Stimulated activated CD8-positive, alpha-beta memory T cell treated with anti-CD3 and anti-CD28 coated beads, Interleukin-15, amount 100 ng/mL, for 48 hours (primary cell): ENCODE measurements at places on chromosomes 13 and 19.

DNA sequence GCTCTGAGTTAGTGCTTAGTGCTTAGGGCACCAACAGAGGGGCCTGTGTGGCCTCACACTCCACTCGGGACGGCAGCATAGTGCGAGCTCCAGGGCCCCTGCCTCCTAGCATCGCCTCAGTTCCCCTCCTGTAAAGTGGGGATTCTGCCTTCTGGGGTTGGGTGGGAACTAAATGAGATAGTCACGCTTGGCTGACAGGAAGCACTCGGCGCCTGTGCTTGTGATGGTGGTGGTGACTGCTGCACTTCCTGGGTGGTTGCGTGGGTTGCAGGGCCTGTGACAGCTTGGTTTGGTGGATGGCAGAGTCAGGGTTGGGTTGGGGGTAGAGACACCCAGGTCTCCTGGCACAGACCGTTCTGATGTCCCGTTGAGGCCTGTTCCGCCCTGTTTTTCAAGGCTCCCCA, 7.7 kb downstream of the PLEKHF1 start:
- peak; percentile 76 for DNase-seq

GRCh38 chr19:1000591-1001537, 645 bp downstream of the GRIN3B start:
- no peak for DNase-seq

GRCh38 chr13:73304442-73304841, 245.6 kb downstream of the KLF5 start:
- no peak for DNase-seq

DNA sequence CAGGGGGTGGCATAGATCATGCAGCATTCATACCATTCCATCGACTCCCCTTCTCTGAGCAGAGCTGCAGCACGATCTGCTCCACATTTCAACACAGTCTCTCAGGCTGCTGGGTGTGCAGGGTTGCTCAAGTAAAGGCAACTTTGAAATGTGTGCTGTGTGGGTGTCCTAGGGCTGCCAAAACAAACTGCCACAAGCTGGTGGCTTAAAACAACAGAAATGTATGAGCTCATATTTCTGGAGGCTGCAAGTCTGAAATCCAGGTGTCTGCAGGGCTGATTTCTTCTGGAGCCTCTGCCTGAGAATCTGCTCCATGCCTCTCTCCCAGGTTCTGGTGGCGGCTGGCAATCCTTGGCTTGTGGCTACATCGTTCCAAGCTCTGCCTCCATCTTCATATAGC, 63.7 kb upstream of the WDFY2 start:
- DNase-seq, result no peak

GRCh38 chr13:105048677-105049076, 1486.8 kb downstream of the EFNB2 start:
- DNase-seq, result no peak

- no peak for DNase-seq
Measured at GRCh38 chr13:100478107-100478809, 110.3 kb downstream of the GGACT start.

DNA sequence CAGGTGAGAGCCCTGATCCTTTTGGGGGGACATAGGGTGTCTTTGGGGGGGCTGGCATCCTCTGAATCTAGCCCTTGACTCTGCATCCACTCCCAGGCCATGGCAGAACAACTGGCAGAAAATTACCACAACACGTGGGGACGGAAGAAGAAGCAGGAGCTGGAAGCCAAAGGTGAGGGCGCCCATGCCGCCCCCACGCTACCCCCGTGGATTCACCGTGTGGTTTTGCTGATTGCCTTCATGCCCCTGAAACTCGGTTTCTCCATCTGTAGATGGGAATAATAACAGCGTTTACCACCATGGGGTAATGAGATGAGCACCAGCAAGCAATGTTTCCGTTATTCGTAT, 72.9 kb downstream of the RYR1 start:
- DNase-seq, result no peak

DNA sequence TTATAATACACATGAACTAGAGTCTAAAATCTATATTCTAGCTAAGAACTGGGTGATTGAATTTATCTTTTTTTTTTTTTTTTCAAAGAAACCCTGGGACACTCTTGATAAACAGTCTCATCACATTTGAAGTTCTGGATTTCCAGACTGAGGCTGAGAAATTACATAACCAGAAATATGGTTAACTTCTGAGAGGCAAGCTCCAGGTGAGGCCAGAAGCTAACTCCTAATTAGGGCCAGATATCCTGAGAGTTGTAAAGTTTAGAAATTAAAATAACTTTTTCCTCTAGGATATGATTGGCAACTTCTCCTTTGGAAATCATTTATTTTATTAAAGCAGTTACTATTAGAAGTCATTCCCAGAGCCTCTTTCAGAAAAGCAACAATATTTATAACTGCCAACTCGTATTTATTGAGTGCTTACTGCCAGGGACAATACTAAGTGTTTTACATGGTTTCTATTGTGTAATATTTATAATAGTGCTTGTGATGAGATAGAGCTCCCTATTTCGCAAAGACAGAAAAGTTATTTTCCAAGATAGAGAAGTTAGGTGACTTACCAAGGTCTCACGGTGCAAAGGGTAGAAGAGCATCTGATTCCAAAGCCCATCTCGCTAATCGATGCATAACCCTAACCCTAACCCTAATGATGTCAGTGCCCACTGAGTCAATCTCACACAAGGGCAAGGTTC, 187.7 kb downstream of the DCT start:
- DNase-seq, result no peak

- no peak for DNase-seq
Measured at GRCh38 chr13:110201114-110201513, 105.8 kb downstream of the COL4A1 start.

DNA sequence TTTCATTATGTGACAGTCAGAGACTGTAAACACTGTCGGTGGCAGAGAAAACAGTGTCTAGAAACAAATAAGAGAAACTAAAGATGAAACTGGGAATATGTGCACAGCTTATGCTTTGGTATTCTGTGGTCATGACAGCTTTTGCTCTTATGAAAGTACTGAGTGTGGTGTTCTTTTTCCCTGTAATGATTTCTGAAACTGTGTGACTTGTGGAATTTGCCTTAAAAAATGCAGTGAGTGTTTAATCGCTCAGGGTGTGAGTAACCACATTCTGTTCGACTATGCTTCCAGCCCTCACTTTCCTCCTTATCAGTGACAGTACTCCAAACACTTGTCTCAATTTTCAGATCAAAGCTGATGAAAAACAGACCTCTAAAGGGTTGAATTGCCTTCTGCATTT, 66.9 kb upstream of the DIAPH3 start:
- DNase-seq, result no peak

- no peak for DNase-seq
Measured at GRCh38 chr13:47039106-47039505, 142.3 kb upstream of the HTR2A start.

GRCh38 chr19:18428787-18429674, 8.9 kb downstream of the ISYNA1 start:
- DNase-seq, result peak; percentile 78

DNA sequence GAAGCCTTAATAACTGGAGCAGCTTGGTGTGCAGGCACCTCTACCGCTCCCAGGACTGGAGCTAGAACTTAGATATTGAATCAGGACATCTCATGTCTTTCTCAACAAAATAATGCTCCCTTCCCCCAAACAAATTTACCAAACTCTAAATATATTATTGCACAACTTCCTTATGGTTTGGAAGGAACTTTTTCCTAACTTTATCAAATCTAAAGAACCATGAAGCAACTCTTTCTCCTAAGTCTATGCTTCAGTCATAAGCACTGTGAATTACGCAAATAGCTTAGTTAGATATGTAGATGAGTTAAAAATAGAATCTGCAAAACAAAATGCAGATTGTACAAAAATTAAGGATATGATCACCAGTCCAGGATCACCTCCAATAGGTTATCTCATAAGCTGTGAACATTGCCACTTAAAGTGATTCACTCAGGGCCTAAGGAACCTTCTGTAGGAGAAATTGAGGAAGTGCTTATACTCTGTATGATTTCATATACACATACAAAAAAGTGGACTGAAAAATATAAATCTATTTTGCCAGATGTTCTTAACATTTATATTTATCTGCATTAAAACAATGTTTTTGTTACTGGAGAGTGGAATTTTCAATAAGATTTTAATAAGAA, 20.4 kb upstream of the MAB21L1 start:
- DNase-seq, result no peak

- no peak for DNase-seq
Measured at GRCh38 chr13:26487781-26488180, 69.7 kb upstream of the WASF3 start.

DNA sequence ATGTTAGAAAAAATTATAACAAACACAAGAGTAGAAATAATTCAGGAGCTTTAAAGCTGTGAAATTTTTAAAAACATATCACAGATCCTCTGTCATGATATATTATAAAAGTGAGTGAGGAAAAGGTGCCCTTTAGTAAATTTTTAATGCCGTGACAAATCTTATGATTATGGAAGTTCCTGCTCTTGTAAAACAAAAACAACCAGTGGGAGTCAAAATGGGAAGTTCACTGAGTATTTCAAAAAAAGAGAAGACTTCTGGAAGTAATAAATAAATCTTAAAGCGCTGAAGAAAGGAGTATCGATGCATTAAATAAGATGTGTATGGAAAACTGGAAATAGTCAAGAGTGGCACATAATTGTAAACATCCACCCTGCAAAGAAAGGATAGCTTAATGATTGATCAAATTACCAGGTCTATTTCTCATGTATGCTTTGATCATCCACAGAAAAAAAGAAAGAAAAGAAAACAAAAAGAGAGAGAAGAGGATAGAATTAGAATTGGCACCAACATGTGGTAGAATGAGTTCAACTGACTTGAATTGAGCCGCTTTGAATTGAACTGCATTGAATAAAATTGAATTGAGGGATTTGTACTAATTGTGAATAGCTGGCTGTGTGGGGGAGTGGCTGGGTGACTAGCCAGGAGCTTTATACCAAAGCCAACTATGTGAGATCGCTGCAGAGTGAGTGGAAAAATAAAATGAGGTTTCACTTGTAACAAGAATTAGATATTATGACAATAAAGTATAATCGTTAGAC, 647.6 kb upstream of the SPRY2 start:
- DNase-seq, result no peak

DNA sequence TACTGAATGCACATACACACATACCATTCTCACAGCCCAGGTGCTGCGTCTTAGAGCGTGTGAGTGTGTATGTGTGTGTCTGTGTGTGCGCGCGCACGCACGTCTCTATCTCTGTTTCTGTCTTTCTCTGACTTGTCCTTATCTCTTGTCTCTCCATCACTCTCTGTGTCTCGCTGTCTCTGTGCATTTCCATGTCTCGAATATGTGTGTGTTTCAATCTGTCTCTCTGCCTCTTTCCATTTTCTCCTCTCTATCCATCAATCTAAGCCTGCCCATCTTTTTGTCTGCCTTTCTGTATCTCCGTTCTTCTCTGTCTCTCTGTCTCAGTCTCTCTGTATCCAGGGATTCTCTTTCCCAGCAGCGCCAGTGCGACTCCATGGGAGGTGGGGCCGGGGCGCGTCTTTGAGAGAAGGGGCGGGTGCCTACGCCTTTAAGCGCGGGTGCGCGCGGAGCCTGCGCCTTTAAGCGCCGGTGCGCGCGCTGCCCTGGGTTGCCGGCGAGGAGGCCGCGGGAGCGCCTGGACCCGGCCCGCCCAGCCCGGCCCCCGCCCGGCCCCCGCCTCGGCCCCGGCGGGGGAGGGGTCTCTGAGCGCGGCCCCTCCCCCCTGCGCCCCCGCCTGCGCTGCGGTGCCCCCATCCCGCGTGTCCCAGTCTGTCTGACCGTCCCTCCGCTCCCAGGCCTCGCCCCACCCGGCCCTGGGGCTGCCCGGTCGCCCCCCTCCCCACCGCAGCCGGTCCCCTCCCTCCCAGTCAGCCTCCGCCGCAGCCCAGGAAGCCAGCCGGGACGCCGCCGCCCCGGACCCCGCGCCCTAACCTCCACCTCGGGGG, at the start of gene LRFN3:
LRFN3 (plus strand) TSS at position 464 of the 827 bp plus-strand sequence. CDS start 3,052 bp downstream, outside the sequence.
- peak; percentile 43 for DNase-seq

DNA sequence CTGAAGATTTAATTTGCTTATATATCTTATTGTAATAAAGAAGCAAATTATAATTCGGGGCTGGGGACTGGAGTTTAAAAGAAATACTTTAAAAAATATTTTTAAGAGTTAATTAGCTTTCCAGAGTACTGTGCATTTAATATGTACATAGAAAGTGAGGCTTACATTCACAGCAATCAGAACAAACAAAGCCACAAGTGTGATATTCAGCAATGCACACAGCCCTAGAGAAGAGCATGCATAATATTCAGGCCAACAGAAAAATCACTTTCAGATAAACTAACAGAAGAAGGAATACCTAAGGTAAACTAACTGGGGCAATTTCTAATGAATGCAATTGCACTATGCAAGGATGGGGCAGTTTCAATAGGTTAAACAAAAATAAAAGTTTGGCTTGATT, 241.8 kb downstream of the GPC6 start:
- no peak for DNase-seq

DNA sequence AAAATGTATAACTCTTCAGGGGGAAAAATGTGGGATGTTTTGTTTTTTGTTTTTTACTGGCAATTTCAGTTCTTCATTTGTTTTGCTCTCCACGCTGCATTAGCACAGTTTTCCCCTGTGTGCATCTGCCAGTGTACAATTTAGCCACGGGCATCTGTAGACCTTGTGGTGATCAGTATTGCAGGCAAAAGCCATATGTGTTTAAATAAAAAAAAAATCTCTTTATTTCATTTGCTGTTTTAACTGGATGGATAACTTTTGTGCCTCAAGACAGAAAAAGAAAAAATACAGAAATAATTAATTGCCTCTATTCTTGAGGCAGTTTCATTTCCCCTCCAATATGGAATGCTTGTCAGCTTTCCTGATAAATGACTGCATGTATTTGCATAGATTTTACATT, 7.9 kb upstream of the MAB21L1 start:
- no peak for DNase-seq

DNA sequence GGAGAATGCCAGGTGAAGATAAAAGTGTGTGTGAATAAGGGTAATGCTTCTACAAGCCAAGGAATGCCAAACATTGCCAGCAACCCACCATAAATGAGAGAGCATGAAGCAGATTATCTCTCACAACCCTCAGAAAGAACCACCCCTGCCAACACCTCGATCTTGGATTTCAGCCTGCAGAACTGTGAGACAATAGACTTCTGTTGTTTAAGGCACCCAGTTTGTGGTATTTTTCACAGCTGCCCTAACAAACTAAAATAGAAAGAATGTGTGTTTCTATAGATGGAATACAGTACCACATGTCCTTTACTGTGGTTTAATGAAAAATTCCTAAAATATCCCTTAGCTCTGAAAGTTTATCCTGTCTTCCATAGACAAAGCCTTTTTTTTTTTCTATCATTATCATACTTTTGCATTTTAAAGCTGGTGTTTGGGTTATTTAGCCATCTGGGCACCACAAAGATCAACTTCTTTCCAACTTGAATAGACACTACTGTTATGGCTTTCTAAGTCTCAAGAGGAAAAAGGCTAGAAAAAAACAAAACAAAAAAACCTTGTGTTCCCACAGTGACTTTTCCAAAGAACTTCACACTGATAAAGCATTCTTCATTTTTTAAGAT, 505.6 kb downstream of the KCTD12 start:
- no peak for DNase-seq

GRCh38 chr13:66014771-66015170, 1215.4 kb downstream of the PCDH9 start:
- no peak for DNase-seq

DNA sequence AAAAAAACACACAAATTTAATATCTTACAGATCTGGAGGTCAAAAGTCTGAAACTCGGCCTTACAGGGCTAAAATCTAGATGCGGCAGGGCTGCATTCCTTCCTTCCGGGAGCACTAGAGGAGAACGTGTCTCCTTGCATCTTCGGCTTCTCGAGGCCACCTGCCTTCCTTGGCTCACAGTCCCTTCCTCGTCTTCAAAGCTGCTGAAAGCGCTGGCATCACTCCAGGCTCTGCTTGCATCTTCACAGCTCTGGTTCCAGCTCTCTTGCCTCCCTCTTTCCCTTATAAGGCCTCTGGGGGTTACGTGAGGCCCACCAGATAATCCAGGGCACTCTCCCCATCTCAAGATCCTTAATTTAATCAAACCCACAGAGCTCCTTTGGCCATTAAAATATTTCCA, 10.5 kb downstream of the XRCC1 start:
- no peak for DNase-seq
